HFFc6 (cell line): ENCODE measurements at places on chromosomes 1 and 21. TPM values are rescaled to one million over a fixed set of nuclear protein-coding genes. Genes with fewer than 3 reads are reported as not detected.

DNA sequence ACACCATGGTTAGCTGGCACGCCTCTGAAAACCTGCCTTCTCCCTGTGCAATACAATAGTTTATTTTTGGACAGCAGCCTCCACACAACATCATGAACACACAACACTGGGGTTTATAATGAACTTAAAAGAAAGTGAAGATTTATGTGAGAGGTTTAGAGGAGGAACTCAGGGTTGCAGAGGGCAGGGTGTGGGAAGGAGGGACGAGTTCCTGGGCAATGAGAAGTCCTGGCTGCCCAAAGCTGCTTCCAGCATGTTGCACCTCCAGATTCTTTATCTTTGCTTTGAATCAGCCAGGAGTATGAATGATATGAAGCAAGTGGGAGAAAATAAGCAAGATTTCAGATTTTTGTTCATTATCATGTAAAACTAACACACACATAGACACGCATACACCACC, 11.3 kb upstream of the LRRC8D start:
- no peaks in the 10 kb centered on the region for H3K36me3 ChIP-seq
- peak overlapping the region; percentile 46 for H3K4me3 ChIP-seq
- DNase-seq = peak; percentile 84

Gene SELP
- not detected in 3 replicates for total RNA-seq

DNA sequence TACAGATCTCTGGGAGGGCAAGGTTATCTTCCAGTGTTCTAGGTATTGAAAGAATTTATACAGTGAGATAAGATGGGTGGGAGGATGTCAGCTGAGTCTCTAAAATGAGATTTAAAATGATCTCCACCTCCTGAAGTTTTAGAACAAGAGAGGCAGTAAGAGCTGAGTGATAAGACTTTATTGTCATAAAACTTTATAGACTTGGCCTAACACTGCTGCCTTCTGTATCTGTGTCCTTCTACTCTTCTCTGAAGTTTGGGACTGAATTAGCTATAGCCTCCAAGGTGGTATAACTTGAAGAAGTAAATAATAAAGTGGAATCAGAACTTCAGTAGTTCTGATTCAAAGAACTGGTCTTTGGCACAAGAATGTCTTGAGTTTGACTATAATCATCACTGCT, 48.3 kb downstream of the SUCO start:
- H3K4me1 ChIP-seq = peaks cover 51% of the 10 kb centered on the region
- no peaks in the 10 kb centered on the region; the same call in 1 of the 2 replicates for H3K27me3 ChIP-seq
- peak overlapping the region; percentile 78 for H3K27ac ChIP-seq

DNA sequence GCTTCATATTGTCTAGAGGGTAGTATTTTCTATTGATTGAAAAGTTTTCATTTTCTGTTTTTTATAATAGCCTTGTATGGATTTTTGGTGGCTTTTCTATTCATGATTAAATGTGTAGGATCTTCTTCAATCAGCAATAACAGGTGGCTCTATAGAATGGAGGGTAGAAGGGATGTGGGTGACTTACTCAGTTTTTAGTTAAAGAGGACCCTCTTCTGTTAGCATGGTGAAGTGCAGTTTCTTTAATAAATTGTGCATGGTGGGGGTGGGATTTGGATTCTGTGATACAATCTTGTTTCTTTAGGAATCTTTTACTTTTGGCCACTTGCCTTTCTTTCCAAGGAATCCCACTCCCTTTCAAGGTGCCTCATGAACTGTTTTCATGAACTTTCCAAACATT, 64.7 kb downstream of the SLC35A3 start:
- peaks cover 23% of the 10 kb centered on the region for H3K4me1 ChIP-seq
- peaks cover 15% of the 10 kb centered on the region for H3K36me3 ChIP-seq
- H3K27ac ChIP-seq = no peak overlapping the region
- H3K4me3 ChIP-seq = no peak overlapping the region
- DNase-seq = no peak

- no peak overlapping the region for H3K27ac ChIP-seq
- H3K27me3 ChIP-seq = peaks cover 10% of the 10 kb centered on the region
- no peak overlapping the region for H3K4me3 ChIP-seq
- H3K36me3 ChIP-seq = no peaks in the 10 kb centered on the region
- H3K4me1 ChIP-seq = no peaks in the 10 kb centered on the region
- DNase-seq = no peak
Observed at GRCh38 chr1:2499986-2500596, 24.0 kb downstream of the PLCH2 start.

DNA sequence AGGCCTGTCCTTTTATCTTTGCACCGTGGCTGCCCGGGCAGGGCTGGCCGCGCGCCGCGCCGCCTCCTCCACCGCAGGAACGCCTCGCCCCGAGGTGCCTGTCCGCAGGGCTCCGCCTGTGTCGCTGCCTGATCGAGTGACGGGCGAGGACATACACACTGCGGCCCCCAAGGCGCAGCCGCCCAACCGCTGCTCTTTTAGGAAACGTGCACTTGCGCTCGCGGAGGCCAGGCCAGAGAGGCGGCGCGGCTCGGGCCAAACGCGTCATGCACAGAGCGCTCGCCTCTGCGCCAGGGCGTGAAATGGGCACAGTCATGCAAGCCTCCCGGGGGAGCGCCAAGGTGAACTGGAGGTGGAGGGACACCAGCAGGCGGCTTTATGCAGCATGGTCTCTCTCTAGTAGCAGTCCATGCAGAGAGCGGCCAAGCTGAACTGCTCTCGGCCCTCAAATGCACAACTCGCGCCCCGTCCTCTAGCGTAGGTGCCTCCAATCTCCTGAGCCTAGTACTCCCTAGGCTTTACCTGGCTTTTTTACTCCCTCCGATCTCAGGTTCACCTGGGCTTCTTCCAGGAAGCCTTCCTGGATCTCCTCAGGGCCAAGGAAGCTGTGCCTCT, 12.9 kb downstream of the TRABD2B start:
- H3K36me3 ChIP-seq = no peaks in the 10 kb centered on the region
- H3K27ac ChIP-seq = no peak overlapping the region
- H3K4me1 ChIP-seq = no peaks in the 10 kb centered on the region
- H3K4me3 ChIP-seq = no peak overlapping the region
- H3K27me3 ChIP-seq = peaks cover 5% of the 10 kb centered on the region

GRCh38 chr1:90722874-90723589, 5.9 kb upstream of the BARHL2 start:
- H3K36me3 ChIP-seq = peaks cover 17% of the 10 kb centered on the region; the same call in 1 of the 2 replicates
- peaks cover 47% of the 10 kb centered on the region for H3K4me1 ChIP-seq
- H3K27ac ChIP-seq = no peak overlapping the region
- peaks cover 77% of the 10 kb centered on the region for H3K27me3 ChIP-seq

Gene LRRC3
- total RNA-seq = not detected in 3 replicates

- H3K36me3 ChIP-seq = no peaks in the 10 kb centered on the region
- DNase-seq = no peak
- no peaks in the 10 kb centered on the region; the same call in 1 of the 2 replicates for H3K4me1 ChIP-seq
- no peak overlapping the region for H3K27ac ChIP-seq
Observed at GRCh38 chr1:180265871-180266270, 35.8 kb downstream of the LHX4 start.

GRCh38 chr1:229554886-229555621, 3.5 kb downstream of the ABCB10 start:
- no peak overlapping the region for H3K27ac ChIP-seq
- H3K36me3 ChIP-seq = no peaks in the 10 kb centered on the region
- H3K4me3 ChIP-seq = no peak overlapping the region
- no peaks in the 10 kb centered on the region for H3K27me3 ChIP-seq

DNA sequence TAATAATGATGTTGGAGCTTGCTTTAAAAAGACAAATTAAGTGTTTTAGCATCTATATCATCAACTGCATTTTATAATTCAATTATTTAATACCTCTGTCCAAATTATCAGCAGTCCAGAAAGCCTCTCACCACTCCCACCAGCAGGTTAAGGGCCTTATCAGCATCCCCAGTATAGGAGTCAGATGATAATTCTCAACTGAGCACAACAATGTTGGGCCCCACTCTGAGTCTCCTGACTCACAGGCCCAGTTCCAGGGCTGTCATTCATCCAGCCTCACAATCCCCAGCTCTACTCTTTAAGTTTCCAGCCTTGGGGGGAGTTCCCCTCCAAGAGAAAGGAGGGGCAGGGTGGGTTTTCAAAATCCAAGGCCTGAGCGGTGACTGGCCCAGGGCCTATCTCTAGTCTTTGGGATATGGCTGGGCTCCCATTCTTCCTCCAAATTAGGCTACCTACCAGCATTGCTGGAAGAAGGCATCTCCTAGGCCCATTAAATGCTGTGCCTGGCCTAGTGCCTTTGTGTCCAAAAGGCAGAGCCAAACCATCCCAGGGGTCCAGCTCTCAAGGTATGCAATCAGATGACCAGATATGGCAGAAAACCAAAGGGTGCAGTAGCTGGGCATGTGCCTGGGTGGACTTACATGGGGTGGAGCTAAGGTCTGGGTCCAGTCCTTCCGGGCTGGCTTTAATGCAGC, 134.1 kb downstream of the GLUL start:
- peaks cover 11% of the 10 kb centered on the region for H3K4me1 ChIP-seq
- H3K4me3 ChIP-seq = no peak overlapping the region
- H3K27me3 ChIP-seq = peaks cover 6% of the 10 kb centered on the region
- no peak overlapping the region for H3K27ac ChIP-seq
- no peaks in the 10 kb centered on the region for H3K36me3 ChIP-seq

DNA sequence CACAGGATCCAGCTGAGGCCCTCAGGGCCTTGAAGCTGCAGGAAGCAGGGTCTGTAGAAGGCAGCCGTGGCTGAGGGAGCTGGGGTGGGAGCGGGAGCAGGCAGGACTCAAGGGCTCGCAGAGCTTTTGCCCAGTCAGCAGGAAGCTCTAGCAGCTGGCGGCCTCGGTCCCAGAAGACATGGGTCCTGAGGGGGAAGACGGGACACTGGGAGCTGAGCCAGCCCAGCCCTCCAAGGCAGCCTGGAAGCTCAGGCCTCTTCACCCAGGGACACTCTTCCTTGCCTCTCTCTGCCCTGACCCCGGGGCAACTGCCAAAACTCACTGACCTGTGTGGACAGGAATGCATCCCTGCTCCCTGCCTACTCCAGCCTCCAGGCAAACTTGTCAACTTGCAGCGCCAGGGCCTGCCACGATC, 8.9 kb downstream of the ADGRB2 start:
- DNase-seq = peak; percentile 81
- H3K4me3 ChIP-seq = 0 out of 2 replicates have a peak overlapping the region, but pooled peaks have one; percentile 12
- peak overlapping the region; percentile 61 for H3K27ac ChIP-seq
- no peaks in the 10 kb centered on the region for H3K36me3 ChIP-seq
- H3K4me1 ChIP-seq = peaks cover 71% of the 10 kb centered on the region
- no peaks in the 10 kb centered on the region; the same call in 1 of the 2 replicates for H3K27me3 ChIP-seq
